ENCODE measurements at places on chromosomes 7 and 10.

- no peak for ATAC-seq
Measured at GRCh38 chr7:12504149-12504548, 66.4 kb upstream of the SCIN start.

DNA sequence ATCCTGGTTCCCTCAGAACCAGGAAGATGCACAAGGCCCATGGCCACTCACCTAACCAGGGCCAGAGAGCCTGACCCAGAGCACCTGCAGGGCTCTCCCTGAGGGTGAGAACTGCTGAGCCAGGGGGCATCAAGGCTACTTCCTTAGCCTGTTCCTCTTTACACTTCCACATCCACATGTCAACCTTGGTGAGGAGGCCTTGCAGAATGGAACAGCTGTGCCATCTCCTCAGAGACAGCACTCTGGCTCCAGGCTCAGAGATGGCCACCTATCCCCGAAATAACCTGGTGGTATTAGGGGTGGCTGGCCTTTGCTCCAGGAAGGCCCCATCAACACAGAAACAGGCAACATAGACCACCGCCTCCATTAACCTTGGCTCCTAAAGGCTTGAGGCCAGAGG is 473.0 kb downstream of the RPS24 start:
- no peak for ATAC-seq

DNA sequence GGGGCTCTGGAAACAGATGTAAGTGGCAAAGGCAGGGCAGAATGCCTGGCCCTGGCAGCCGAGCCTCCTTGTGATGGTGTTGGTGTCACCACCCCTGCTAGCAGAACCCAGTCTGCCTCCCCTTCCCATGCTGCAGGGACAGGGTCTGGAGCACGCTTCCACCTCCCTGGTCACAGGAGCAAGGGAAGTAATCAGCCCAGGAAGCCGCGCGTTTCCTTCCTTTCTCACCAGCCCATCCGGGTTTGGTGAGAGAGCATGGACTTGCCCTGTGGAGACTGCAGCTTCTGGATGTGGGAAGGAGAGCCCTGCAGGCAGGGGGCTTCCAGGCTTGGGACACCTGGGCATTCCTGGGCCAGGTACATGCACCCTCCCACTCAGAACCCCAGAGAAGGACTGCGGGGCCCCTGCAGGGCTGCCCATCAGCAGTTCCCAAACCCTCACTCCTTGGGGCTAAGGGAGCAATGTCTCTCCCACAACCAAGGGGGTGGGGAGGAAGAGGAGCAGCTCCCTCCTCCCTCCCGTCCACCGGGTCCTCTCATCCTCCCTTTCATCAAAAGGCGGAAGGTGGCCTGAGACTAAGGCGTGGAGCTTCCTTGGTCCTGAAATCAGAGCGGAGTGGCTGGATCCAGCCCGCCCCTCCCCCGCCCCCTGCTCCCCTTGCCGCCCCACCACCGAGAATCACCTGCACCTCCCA is 1.8 kb downstream of the MMRN2 start:
- no peak for ATAC-seq

- ATAC-seq, result peak; percentile 75
Measured at GRCh38 chr10:100510533-100511308, 8.9 kb downstream of the SEC31B start.

DNA sequence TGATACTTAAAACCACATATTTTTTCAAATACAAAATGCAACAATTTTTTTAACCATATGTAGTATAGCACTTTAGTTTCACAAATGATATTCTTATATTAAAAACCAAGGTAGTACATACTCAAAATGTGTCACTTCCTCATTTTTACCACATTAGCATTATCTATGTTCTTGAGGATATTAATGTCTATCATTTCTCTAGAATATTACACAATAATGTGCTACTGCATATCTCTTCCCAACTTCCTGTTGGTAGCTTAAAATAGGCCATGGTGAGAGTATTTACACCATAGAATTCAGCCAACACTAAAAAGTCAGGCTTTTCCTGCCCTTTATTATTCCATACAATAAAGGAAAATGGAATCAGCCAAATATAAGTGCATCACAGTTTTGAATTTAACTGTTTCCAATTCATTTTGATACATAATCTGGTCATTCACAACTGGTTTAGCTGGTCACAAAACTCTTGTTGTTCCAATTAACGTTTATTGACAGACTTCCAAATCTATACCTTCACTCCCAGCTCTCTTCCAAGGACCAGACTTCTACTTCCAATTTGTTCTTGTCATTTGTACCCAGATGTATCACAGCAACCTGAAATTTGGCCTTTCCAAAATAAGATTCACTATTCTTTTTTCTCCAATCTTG is 20.0 kb upstream of the LRRC17 start:
- no peak for ATAC-seq

GRCh38 chr7:103119791-103120291 is 29.1 kb downstream of the NAPEPLD start:
- ATAC-seq, result no peak

GRCh38 chr7:55133630-55134358 is 115.0 kb downstream of the EGFR start:
- no peak for ATAC-seq

DNA sequence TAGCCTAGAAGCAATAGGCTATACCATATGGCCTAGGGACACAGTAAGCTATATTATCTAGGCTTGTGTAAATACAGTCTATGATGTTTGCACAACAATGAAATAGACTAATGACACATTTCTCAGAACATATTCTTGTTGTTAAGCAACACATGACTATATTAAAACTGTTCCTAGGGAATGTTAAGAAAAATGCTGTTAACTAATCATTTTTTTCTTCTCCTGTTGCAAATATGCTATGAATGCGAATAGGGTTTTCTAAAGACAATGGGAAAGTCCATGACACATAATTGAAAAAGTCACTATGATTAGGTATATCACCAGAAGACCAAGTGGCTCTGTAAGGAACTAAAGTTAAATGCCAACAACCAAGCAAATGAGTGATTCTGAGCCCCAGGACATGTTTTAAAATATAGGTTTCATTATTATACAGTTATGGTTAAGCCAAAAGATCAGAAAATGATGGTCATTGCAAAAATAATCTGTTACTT is 454.0 kb upstream of the SORCS1 start:
- ATAC-seq, result no peak

DNA sequence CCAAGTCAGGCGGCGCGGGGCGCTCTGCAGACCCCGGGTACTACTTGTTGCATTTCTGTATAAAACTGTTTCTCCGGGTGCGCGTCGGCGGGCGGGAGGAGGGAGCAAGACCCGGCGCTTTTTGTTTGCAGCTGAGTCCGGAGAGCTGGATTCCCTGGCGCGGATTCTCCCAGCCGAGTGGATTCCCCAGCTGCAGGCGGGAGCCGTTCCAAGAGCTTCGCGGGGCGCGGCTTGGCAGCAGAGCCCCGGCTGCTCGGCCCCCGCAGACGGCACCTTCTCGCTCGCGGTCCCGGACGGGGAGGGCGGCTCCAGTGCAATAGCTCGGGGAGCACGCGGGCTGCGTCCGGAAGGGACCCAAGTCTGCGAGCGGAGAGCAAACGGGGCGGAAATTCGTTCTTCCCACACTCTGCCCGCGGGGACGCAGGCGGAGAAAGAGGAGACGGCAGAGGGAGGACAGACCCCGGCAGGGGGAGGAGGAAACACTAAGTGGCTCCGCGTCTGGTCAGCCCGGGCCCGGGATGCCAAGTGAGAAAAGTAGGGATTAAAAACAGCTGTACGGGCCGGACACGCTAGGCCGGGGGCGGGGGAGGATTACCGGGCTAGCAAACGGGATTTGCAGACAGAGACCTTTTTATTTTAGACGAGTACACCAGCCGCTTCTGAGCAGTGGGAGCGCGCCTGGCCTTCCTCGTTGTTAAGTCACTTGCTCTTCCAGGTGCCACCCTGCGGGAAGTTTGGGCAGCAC is at the start of gene TRIL:
TRIL (minus strand) TSS at position 96 of the 745 bp plus-strand sequence. CDS start 284 bp downstream, outside the sequence.
- ATAC-seq, result no peak

- no peak for ATAC-seq
Measured at GRCh38 chr7:156022483-156023459, 210.5 kb upstream of the SHH start.

- ATAC-seq, result no peak
Measured at GRCh38 chr10:130398090-130398994, 262.2 kb downstream of the GLRX3 start.

DNA sequence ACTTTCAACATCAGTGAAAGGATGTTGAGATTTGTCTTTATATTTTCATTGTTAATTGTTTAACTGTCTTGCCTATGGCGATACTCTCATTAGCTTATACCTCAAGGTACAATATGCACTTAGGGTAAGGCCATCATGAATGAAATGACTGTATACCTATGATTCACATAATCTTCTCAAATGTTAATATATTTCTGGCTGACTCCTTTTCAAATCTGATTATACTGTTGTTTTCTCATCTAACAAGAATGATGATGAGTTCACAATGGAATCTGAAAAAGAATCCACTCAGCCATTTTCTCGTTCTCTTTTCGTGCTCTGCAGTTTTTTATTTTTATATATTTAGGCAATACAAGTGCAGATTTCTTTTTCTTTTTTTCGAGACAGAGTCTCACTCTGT is 159.1 kb downstream of the ARHGAP12 start:
- peak; percentile 57 for ATAC-seq

- no peak for ATAC-seq
Measured at GRCh38 chr7:123901101-123901500, 23.9 kb upstream of the SPAM1 start.

- no peak for ATAC-seq
Measured at GRCh38 chr7:122987463-122987862, 8.0 kb downstream of the TAS2R16 start.

DNA sequence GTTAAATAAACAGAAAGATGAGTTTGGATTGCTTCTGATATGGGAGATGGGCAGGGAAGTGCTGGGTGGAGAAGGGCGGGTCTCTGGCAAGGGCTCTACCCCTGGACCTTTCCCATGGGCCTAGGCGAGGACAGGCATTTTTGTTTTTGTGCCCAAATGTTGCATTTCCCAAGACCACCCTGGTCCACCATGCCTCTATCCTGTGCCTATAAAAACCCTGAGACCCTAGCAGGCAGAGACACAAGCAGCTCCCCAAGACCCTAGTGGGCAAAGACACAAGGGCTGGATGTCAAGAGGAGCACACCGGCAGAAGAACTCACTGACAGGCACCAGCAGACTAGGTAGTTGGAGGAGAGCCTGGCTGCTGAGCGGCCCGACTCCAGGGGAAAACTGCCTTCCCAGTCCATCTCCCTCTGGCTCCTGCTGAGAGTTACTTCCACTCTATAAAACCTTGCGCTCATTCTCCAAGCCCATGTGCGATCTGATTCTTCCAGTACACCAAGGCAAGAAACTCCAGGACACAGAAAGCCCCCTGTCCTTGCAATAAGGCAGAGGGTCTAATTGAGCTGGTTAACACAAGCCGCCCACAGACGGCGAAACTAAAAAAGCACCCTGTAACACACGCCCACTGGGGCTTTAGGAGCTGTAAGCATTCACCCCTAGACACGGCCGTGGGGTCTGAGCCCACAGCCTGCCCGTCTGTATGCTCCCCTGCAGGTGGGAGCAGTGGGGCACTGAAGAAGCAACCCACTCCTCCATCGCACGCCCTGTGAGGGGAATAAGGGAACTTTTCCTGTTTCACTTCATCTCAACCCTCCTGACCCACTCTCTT is 291.4 kb downstream of the PTPRN2 start:
- ATAC-seq, result no peak

GRCh38 chr7:50552139-50552538 is 13.1 kb downstream of the DDC start:
- no peak for ATAC-seq

DNA sequence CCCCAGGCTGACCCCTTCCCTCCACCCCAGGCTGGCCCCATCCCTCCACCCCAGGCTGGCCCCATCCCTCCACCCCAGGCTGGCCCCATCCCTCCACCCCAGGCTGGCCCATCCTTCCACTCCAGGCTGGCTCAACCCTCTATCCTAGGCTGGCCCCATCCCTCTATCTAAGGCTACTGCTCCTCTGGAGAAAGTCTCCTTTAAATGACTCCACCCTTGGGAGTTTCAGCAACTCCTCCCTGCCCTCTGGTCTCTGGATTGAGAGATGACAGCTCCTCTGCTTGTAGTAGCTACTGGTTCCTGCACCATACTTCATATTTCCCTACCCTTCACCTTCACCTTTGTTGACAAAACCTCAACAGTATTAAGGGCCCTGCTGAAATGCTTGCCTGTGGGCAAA is 8.5 kb downstream of the PRLHR start:
- ATAC-seq, result no peak

DNA sequence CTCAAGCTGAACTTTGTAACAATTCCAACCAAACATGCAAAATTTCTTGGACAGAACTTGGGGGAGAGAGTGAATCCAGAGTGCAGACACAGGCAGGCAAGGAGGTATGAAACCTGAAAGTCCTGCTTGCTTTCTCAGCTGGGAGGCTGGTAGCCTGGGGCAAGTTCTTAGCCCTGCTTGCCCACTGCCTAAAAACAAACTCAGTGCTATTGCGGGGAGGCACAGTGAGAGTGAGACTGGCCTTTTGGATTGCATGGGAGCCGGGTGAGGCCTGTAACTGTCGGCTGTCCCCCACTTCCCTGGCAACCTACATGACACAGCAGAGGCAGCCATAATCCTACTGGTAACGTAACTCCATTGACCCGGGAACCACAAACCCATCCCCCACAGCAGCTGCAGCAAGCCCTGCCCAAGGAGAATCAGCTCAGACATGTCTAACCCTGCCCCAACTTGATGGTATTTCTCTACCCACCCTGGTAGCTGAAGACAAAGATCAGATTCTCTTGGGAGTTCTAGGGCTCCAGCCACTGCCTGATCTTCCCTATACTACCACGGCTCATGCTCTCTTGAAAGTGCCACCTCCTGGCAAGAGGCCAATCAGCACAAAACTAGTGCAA is 663.6 kb downstream of the GRM8 start:
- ATAC-seq, result no peak

All from activated CD4-positive, CD25-positive, alpha-beta regulatory T cell treated with anti-CD3 and anti-CD28 coated beads, Interleukin-2, amount 50 U/mL, for 24 hours (primary cell).